ENCODE measurements at places on chromosomes 2 and 18. TPM values are rescaled to one million over a fixed set of nuclear protein-coding genes. Genes with fewer than 3 reads are reported as not detected.
A peak's percentile ranks its signal among the peaks of the same experiment; 100 is the strongest.

DNA sequence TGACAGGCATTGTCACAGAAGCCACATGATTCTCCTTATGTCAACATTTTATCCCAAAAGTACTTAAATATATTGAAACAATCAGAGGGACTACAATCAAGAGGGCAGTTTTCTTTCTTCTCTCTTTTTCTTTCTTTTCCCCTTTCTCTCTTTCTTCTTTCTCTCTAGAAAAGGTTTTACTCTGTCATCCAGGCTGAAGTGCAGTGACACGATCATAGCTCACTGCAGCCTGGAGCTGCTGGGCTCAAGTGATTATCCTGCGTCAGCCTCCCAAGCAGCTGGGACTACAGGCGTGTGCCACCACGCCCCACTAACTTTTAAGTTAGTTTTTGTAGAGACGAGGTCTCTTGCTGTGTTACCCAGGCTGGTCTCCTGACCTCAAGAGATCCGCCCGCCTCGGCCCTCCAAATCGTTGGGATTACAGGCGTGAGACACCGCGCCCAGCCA, 1.0 kb upstream of the PRKD3 start:
- DNase-seq: no peak

The ARHGEF4 gene
- total RNA-seq: 9.4 TPM

DNA sequence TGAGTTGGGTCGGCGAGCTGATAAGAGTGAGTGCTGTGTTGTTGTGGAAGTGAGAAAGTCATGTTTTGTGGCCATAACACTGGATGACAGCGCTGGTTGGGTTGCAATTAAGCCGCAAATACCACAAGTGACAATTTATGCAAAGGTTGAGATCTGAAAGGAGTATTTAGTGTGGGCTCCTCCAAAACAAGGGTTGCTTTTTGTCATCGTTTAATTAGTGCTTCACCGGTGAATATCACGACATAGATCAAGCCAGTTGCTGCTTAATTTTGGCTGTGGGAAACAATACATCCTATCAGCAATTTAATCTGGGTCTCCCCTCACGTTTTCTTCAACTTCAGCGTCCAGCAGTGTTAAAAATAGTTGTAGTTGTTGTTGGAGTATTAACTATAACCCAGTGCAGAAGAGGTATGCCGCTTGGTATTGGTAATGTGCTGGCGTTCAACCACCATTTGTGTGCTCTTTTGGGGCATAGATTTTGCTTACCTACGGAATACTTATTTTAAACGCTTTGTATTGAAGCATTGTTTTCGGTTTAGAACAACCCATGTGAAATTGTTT, 662 bp downstream of the ACVR2A start:
- DNase-seq: no peak

GRCh38 chr2:21427606-21428005, 303.8 kb downstream of the TDRD15 start:
- DNase-seq: no peak

- DNase-seq: no peak
These were observed 115.1 kb downstream of the KCNE4 start for GRCh38 chr2:223166983-223167650.

GRCh38 chr2:27261241-27261925, 1.5 kb downstream of the SLC30A3 start:
- DNase-seq: no peak

The E2F6 gene
- 22.5 TPM for total RNA-seq

DNA sequence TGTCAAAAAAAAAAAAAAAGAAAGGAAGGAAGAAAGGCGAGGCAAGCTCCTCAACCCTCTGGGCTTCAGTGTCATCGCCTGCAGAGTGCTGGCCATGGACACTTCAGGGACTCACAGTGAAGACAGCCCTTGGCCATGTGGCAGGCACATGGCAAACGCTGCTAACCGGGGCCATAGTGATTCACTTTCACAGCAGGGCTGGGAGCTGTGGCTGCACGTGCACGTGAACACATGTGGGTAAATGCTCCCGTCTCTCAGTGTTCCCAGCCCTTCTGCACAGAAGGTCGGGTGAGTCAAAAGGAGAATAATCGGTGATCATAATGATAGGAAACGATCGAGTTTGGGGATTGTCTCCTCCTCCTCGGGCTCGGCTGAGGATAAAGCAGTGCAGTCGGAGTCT, 46.1 kb upstream of the UBE2F start:
- DNase-seq: no peak

- no peak for DNase-seq
These were observed 7.0 kb upstream of the NDUFV2 start for GRCh38 chr18:9095297-9096006.

GRCh38 chr2:217417536-217417935, 557.7 kb upstream of the TNP1 start:
- no peak for DNase-seq

- DNase-seq: no peak
These were observed 156.4 kb upstream of the GALNT13 start for GRCh38 chr2:153715218-153715850.

The ANO7 gene
- total RNA-seq: 1.7 TPM

DNA sequence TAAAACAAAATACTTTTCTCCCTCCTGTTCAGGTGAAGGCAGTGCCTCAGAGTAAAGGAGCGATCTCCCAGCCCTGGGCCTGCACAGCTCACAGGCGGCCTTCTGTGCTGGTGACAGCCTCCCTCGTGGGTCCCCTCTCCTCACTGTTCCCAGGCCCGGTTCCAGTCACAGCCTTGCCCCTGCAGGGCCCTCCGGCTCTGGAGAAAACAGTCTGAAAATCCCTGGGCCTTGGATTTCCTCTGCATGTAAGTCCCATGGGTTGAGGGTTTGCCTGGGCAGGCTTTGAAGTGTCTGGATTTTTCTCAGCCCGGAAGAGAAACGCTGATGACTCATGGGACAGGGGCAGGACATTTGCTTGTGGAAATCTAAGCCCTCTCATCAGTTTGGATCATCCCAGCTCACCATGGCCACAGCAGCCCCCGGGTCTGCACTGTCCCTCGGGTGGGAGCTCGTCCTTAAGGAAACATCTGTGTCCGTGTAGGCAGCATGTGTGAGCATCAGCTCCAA, 186.1 kb upstream of the RAB12 start:
- no peak for DNase-seq

The PCARE gene
- 0.06 TPM for total RNA-seq

The TSGA10 gene
- 7.7 TPM for total RNA-seq

- no peak for DNase-seq
These were observed 739.4 kb upstream of the RAB6C start for GRCh38 chr2:129240061-129240460.

DNA sequence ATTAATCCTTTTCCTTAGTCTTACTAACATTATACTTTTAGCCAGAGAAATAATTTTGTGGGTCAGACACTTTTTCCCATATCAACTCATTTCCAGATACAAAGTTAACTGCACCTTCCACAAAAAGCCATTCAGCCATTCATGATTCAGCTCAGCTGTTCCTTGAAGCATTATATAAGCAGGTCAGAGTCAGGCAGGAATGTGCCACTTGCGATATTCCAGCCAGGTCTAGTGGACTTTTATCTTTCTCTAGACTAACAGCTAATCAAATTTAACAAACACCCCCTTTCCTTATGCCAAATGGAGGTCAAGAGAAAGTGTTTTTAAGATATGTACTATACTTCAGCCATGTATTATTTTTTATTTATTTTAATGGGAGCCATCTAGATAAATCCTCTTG, 75.6 kb upstream of the EPB41L3 start:
- no peak for DNase-seq

The LBX2 gene
- 2.6 TPM for total RNA-seq

DNA sequence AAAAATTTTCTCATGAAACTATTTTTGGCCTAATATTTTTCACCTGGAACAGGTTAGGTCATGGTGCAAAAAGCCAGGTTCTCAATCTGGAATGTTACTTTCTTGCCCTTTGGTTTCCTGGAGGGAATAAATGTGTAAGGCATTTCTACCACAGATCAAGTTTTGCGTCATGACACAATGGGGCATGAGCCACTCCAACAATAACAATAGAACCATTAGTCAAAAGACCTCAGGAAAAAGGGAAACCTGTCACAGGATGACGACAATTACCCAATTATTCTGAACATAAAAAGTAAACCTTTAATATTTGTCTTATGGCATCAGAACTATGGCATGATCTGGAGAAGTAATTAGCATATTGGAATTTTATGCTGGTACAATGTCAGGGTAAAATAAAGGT, 88.2 kb upstream of the HNRNPA3 start:
- DNase-seq: no peak

DNA sequence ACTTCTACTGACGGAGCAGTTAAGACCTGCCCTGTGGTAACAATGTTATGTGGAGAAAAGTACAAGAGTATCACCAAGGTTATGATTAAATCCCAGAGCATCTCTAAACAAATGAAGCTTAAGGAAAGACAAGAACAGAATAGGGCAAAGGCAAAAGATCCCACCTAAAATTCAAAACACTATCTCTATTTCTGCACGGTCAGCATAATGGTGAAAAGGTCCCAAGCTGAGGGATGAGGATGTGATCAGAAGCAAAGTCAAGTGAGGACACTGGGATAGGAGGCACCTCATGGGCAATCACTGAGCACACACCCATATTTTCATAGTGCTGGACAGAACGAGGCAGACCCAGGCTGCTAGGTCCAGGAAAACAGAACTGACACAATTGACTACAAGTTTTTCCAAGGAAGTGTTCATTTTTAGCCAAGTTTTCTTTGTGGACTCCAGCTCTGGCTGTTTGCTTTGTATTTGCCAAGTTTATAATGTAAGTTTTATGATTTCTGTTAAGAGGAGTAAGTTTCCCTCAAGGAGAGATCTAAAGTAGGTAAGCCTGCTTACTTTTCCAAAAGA, 77.8 kb downstream of the NCKAP5 start:
- DNase-seq: no peak

- no peak for DNase-seq
These were observed 43.7 kb downstream of the FSIP2 start for GRCh38 chr2:185782223-185782769.

The STK17B gene
- total RNA-seq: 67.7 TPM

DNA sequence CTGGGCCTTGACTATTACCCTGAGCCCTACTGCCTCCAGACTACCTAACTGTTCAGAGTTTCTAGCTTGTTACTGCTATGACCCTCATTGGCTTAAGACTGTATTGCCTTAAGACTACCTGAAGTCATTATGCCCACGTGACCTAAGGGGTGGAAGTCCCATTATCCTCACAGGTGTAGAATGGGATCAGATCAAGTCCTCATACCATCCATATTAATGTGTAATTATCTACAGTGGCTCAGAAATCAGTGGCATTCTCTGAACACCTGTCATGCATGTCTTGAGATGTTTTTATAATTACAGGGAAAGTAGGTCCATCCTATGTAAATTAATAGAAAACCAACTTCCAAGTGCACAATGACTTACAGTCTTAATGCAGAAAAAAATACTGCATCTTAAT, 124.0 kb upstream of the CDC42EP3 start:
- no peak for DNase-seq

The PSME4 gene
- 57.2 TPM for total RNA-seq

DNA sequence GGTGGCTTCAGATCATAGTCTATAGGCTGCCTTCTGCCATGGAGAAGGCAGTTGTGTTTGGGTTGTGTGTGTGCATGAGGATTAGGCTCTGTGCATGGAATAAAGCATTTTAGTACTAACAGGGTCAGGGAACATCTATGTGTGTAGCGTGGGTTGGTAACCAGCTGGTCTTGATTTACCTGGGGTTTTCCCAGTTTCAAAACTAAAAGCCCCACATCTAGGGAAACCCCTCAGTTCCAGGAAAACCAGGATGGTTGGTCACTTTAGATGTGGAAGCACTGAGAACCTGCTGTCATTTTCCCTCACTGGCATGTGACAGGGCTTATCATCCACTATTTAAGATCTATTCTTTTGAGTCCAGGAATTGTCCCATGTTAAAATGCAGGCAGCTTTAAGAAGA, 116.3 kb downstream of the POLE4 start:
- no peak for DNase-seq

DNA sequence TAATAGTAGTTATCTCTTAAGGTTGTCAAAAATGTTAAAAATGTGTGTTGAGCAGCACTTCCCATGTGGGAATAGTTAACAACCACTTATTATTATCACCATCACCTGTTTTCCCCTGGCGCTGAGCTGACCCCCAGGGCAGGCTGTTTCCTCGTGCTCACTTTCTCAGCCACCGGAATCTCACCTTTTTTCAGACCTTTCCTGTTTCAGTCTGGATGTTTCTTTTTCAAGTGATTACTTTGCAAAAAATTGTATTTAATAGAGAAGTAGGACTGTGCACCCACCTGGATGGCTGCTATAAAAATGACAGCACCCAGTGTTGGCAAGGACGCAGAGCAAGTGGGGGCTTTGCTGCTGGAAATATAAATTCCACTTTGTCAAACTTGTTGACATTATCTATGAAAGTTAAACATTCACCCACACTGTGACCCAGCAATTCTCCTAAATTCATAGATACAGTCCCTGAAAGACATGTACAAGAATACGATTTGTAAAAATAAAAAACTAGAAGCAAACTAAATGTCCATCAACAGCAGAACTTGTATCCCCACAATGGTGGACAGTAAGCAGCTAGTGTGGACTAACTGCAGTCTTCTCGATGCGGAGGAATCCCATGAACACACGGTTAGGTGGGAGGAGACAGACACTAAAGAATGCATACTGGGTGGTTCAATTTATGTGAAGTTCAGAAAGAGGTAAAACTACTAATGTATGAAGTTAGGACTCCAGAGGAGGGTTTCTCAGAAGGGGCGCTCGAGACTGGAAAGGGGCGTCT, 66.5 kb downstream of the SOWAHC start:
- DNase-seq: no peak

The CENPO gene
- total RNA-seq: 3.7 TPM

DNA sequence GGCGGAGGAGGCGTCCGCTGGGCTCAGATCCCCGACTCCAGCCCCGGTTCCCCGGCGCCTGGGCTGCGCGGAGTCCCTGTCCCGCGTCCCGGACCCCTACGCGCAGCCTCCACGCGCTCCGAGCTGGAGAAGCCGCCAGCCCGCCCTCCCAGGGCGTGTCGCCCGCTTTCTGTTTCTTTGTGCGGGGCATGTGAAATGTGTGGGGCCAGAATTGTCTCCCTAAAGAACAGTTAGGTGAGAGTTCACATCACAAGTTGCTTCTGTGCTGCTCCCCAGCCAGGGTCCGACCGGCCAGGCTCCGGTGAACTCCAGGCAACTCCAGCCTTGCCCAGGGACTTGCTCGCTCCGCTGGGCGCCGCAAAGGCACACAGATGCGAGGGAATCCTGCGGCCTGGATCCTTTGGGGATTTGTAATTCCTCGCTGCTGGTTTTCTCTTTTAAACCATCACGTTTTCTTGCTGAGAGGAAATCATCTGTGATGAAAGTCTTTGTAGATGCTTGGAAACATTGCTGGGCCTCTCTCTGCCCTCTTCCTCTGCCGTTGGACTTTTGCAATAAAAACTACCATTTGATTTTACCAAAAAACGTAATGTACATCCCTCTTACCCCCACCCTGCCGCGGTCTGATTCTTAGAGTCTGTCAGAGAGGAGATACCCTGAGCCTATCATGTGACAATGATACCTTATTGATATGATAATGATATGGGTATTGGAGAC, 631 bp downstream of the GYPC start:
- peak; percentile 86 for DNase-seq

- no peak for DNase-seq
These were observed 186.3 kb downstream of the LOXHD1 start for GRCh38 chr18:46470714-46471113.

The NAT8 gene
- not detected for total RNA-seq

DNA sequence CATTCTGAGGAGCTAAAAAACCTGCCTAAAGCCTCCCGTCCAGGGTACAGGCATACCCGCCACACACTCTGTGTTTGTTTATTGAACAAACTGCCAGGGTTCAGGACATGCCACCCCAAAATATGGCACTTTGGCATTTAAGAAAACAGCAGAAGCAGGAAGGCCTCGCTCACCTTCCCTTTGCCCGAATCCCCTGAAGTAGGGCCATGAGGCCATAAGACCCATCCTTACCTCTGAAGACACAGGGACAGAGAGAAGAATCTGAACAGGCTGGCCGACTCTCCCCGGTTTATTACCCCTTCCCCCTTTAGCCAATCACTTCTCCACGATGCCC, 1.7 kb upstream of the NEURL3 start:
- DNase-seq: no peak

Data from mesenteric fat pad (tissue), 1 donor.